ENCODE measurements at places on chromosomes 13 and 19. TPM values are rescaled to one million over a fixed set of nuclear protein-coding genes. Genes with fewer than 3 reads are reported as not detected.

DNA sequence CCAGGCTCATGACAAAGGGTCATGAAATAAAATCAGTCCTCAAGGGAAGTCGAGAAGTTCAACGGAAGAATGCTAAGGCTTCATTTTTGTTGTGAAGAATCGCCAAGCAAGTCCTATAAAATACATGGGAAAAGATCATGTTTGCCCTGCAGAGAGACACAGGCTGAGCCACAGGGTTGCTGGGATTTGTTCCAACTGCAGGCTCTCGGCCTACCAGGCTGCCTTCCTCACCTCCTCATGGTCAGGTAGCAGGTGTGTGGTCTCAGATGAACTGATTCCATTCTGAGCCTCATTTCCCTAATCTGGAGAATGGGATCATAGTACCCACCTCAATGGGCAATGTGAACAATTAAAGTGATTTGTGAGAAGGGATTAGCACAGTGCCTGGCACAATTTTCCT, 114.9 kb upstream of the SPATA13 start:
- DNase-seq, result no peak

GRCh38 chr19:51750400-51751094, 1.1 kb downstream of the FPR1 start:
- peak; percentile 56 for DNase-seq

- DNase-seq, result no peak
Observed at GRCh38 chr13:40052954-40053353, 397.5 kb downstream of the COG6 start.

DNA sequence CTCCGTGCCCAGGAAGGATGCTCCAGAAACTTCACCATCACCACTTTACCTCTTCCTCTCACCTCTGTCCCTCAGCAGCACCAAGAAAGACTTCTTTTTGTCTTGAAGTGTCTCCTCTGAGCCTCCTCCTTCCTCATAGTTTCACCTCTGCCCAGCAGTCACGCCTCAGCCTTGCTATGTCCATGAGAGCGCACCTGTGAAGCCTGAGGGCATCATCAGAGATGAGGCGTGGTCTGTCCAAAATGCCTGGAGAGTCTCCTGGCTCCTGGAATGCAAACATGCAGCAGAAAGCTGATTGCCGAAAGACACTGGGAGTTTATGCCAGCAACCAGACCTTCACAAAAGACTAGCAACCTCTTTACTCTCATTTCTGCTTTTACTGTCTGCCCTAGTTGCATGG, 336.6 kb downstream of the TEX29 start:
- DNase-seq, result no peak

Gene REEP6
- 1.2 TPM for total RNA-seq

GRCh38 chr19:49637821-49638738, 1.9 kb downstream of the RRAS start:
- peak; percentile 75 for DNase-seq

GRCh38 chr13:75931116-75931515, 295.0 kb downstream of the LMO7 start:
- DNase-seq, result no peak

GRCh38 chr13:75440100-75440499, 41.9 kb downstream of the TBC1D4 start:
- DNase-seq, result no peak

Data from H4 (cell line).